Activated naive CD4-positive, alpha-beta T cell treated with Interleukin-2 at 50 U/mL for 16 hours (primary cell): ENCODE measurements at places on chromosomes 3 and 15.

DNA sequence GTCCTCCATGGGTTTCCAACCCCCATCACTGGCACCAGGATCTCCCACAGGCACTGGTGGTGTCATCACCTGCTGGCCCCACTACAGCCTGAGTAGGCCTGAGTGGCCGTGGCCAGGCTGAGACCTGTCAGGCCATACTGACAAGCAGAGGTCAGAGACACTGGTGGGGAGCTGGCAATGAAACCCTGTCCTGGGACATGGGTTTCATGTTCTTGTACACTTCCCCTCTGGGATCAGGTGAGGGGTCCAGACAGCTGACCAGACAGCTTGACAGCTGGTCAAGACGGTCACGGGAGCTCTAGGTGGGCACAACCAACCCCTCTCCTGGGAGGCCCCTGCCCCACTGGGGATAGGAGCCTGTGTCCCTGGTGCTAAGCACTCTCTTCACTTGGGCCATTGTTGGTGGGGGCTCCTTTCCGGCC is 13.1 kb downstream of the ZBTB47 start:
- DNase-seq = no peak

GRCh38 chr3:160210799-160211221 is 14.4 kb upstream of the C3orf80 start:
- DNase-seq = no peak

DNA sequence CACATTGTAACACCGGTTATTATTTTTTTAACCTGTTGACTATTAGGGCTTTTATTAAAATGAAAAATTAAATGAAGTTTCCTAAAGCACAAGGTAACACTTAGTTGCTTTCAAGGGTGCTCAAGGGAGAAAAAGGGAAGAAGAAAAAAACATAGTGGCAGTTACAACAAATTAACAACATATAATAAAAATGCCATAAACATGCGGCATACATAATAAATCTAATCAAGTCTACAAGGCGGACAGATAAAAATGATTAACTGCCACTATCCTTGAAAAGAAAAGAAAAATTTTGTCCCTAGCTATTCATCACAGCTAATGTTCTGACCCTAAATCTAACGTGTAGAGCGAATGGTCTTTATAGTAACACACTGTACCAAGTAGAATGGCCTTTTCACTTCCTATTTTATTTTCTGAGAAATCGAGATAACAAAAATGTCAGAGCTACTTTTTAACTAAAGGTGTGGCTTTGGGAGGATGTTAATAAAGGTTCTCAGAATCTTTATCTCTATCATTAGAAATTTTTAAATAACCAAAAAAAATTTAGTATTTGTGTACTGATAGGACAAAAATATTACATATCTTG is 194.9 kb downstream of the FOXP1 start:
- DNase-seq = no peak

GRCh38 chr3:63192248-63192647 is 85.9 kb upstream of the SYNPR start:
- no peak for DNase-seq
